ENCODE measurements at places on chromosomes 3 and 15.
A peak's percentile ranks its signal among the peaks of the same experiment; 100 is the strongest.

- DNase-seq = no peak
These were observed 66.9 kb downstream of the RNF13 start for GRCh38 chr3:149879872-149880271.

DNA sequence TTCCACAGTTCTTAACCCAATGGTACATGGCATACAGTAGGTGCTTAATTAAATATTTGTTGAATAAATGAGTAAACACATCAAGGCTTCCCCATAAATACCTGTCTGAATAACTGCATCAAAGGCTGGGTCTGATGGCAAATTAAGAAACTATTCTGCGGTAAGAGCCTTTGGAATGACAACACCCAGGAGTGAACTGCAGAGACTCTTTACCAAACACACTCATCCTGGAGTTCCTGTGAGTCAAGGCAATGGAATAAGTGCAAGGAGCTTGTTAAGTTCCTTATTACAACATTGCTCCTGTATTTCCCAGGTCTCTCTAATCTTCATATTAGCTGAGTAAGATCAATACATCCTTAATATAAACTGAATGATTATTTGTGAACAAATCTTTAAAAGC lies 119.9 kb upstream of the STT3B start:
- no peak for DNase-seq

DNA sequence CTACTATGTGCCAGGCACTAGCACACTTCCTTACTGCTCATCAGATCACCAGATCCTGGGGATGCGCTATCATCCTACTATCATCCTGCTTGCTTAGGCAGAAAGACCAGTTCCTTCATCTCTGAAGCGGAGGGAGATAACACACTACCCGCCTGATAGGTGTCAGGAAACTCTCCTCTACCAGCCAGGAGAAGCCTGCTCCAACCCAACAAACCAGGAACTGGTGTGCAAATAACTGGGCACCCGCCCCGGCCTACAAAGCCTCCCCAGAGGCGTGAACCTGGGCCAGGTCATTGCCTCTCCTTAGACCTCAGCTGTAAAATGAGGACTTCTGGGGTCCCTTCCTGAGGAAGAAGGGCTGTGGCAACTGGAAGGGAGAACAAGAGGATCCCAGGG lies 61.5 kb downstream of the HOMER2 start:
- no peak for DNase-seq

DNA sequence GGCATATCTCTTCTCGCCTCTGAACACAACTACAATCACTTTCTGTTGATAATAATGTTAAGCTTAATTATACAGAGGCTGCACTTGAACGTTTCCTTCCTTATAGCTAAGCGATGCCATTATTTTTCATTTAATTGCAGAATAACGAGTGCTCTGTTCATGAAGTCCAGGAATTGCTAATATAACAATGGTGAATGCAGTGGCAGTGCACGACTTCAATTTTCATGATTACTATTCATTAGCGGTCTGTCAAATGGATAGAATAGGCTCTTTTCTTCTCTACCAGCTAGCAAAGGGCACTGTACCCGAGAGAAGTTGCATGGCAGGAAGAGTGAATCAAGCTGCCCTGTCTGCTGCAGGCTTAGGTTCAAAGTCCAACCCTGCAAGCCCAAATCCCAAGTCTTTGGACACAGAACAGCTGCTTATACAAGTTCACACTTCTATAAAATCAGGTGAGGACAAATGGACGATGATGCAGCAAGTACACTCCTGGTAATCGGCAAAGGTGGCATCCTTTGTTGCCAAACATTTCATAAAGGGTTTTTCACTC lies 75.6 kb downstream of the PDZRN3 start:
- no peak for DNase-seq

GRCh38 chr3:148997623-148998022 lies 6.3 kb downstream of the GYG1 start:
- DNase-seq = no peak

GRCh38 chr3:19540464-19540863 lies 392.2 kb downstream of the KCNH8 start:
- no peak for DNase-seq

DNA sequence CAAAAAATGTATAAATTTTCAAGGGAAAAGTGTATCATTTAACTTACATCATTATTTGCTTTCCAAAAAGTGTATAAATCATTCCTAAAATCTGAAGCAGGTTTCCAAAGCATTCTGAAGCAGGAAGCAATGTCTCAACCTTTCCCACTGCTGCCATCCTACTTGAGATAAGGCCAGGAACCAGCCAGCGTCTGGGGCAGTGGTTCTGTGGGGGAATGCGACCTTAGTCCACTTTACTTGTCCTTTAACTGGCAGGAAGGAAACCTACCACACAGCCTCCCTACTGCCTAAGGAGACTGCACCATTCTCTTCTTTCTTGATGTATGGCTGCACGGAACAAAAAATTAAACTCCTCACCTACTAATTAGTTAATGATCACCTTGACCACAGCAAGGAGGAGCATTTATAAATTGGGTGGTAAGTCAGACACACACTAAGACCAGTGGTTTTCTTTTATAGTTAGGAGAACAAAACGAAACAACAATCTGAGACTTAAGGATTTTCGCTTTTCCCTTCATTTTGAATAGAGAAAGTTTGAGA lies 3.7 kb downstream of the SORD start:
- no peak for DNase-seq

DNA sequence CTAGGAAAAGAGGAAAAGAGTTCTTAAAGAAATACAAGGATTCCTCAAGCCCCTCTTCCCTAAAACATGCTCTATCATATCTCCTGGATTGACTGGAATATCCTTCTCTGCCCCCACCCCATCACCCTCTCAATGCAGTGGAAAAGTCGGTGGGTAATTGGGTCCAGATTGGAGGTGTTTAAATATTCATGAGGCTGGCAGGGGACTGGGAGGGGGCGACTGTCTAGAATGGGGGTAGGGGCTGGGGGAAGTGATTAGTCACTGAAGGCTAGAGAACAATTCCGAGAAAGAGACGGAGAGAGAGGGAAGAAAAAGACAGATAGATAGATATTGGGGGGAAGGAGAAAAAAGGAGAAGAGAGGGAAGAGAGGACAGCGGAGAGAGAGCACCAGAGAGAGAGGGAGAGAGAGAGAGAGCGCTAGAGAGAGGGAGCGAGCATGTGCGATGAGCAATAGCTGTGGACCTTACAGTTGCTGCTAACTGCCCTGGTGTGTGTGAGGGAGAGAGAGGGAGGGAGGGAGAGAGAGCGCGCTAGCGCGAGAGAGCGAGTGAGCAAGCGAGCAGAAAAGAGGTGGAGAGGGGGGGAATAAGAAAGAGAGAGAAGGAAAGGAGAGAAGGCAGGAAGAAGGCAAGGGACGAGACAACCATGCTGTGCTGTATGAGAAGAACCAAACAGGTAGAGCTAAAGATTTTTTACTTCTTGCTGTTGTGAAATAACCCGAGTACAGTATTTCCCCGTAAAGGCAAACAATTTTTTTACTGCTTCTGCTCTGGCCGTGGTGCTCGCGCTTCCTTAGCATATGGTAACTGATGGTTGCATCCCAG lies at the start of gene GAP43:
Gene GAP43, plus strand, starts transcription at position 467 of the 825 bp plus-strand sequence. Its CDS starts 180 bp downstream, at position 647.
- no peak for DNase-seq

DNA sequence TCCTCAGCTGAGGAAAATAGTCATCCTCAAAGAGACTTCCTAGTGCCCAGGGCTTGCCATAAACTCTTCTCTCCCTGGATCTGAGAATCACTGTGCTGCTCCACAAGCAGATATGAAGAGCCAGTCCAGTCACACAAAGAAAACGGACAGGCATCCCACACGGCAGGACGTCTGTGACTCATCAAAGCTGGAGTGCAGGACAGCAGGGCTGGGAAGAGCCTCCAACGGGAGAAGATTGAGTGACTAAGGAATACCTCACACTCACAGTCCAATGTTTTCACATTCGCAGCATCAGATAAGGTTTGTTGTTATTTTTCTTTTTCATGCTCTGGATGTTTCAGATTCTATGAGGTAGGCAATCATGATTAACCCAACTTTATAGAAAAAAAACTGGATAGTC lies 57.8 kb downstream of the NEK10 start:
- DNase-seq = no peak

DNA sequence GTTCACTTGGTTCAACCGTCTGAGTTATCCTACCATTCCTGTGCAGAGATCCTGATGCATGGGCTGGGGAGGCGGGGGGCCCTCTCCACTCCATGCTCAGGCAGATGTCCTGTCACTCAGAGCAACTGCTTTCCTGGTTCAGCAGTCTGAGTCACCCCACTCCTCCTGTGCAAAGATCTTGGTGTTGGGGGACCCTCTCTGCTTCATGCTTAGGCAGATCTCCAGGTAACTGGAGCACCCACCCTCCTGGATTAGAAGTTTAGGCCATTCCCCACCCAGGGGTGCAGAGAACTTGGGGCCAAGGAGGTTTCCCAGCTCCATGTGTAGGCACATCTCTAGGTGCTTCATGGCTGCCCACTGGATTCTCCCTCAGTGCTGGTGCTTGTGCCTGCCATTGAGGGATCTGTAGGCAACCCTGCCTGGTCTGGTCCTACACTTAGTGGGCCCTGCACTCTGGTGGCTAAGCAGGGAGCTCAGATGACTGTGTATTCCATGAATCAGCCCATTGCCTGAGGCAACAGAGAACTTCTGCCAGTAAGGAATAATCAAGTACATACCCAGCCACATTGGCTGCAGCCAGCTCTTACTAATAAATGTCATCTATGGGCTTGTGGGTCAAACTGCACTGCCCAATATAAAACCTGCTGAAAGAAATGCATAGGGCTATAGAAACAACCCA lies 465.4 kb upstream of the THBS1 start:
- no peak for DNase-seq

GRCh38 chr15:31472636-31473384 lies 146.2 kb downstream of the KLF13 start:
- peak; percentile 33 for DNase-seq

DNA sequence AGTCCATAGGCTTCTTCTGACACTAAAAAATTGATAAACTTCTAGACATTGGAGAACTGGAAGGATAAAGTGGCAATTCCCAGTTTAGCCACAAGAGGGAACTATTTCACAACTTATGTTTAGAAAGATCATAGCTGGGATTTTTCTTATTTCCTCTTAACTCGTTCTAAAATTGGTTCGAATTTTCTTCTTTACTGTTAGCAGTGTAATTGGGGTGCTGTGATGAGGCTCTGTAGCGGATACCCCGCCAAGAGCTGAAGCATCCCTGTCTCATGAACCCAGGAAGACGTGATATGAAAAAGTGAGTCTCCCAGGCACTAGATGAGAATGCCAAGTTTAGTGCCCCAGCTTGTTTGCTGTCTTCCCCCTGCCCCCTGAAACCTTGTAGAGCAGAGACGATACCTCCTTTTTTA lies 85.1 kb downstream of the PDCD6IP start:
- no peak for DNase-seq
